ENCODE measurements at places on chromosomes 6 and 20.

DNA sequence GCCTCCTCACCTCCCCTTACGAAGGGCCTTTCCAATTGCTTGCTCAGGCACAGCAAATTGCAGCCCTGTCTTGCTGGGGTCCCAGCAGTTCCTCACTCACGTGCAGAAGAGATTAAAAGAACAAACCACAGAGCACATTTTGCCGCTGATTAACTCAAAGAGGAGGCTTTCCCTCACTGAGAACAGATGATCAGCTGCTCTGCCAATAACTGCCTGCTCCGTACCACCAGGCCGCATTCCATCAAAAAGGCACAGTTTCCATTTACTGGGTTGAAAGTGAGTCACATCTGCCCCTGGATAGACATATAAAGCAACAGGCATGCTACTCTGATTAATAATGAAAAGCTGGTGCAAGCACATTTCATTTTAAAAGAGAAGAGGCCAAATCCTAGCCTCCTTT is 446.8 kb downstream of the PTPRT start:
- no peak for ATAC-seq

GRCh38 chr20:62051546-62052255 is 14.0 kb downstream of the TAF4 start:
- ATAC-seq: no peak

GRCh38 chr6:43628393-43629103 is 516 bp downstream of the GTPBP2 start:
- no peak for ATAC-seq

GRCh38 chr6:35569011-35569461 is 56.3 kb upstream of the TULP1 start:
- ATAC-seq: peak; percentile 85

GRCh38 chr20:57998981-57999464 is 229.4 kb downstream of the ANKRD60 start:
- ATAC-seq: no peak

DNA sequence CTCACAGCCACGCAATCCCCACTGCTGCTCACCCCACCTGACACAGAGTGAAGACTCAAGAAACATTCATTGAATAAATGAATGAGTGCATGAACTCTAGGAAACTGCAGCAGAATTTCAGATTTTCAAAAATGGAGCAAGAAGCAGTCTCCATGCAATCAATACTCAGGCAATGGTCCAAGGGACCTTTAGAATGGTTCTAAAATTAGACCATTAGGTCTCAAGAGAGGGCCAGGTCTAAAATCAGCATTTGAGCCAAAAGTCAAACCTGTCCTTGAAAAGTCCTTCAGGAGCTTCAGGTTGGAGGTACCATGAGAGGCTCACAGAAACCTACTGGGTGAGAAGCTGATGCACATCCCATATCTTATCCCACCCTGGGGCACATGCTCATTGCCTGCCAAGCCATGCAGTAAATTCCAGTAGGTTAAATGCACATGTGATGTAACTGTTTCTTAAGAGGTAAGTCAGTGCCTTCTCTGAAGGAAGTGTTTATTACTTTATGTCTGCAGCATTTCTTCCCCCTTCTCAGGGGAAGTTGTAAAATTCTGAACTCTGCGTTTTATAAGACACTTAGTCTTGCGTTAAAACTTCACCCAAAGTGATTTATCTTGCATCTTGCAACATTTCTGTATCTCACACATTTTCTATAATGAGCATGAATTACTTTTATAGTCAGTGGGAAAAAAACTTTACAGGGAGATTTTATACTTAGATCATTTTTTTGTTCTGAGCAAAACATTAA is 126.6 kb downstream of the ADAT2 start:
- no peak for ATAC-seq

DNA sequence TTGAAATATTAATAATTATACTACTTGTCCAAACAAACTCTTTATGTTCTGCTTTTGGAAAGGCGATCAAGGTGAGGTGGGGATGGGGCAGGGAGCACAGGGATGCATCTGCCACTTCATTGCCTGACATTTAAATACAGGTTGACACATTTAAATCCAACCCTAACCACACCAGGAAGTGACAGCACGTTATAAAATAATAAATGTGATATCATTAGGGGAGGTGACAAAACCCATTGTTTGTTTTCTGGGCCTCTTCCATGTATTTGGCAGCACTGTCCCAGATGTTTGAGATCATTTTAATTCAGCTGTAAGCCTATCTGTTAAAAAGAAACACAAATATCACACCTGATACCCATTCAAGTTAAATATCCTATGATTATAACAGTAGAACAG is 342.4 kb upstream of the ARID1B start:
- no peak for ATAC-seq

DNA sequence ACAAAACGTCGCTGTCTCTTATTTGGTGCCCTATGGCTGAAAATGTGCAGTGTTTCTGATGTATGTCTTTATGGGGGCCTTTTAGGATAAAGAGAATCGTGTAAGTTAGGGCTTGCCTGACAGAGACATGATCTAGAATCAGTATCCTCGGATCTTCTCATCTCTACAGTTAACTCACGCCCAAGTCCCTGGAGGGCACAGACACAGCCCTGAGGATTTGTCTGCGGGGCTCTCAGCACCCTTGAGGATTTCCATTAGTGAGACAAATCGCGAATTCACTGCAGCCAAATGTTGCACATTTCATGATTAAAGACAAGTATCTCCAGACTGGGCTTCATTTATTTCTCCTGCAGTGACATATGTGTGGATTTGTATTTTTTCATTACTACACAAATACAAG is 552.7 kb downstream of the C6orf118 start:
- no peak for ATAC-seq

DNA sequence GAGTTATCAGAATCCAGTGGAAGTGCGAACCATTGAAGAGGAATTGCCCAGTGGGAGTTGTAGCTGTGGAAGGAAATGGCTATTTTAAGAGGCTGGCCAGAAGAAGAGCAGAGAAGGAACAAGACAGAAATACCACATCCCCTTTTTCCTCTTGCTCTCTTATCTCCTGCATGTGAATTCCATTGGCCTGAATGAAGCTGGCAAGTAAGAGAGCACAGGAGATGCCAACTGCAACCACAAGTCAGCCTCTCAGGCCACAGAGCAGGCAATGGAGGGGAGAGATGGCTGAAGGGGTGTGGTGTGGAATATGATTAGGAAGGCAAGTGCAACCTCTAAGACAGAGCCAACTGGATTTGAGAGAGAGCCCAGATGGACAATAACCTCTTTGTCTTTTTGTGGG is 362.7 kb upstream of the IMPG1 start:
- no peak for ATAC-seq

DNA sequence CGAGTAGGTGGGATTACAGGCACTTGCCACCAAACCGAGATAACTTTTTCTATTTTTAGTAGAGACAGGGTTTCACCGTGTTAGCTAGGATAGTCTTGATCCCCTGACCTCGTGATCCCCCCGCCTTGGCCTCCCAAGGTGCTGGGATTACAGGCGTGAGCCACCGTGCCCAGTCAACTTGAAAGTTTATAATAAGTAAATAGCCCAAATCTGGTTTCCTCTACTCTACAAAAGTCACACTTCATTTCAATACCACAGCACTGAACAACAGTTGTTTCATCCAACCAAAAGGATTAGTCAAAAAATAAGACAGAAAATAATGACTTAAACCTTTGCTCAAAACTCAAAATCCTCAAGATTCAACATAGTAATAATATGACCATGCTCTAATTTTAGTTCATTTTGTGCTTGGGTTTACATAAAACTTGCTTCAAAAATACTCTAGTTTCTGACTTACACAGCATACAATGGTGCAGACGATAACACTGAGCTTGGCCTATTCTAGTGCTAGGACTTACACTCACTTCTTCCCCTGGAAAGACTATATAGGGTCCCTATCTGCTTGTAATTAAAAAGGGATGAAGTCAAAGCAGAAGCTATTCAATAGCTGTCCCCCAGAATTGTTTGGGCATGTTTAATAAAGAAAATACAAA is 56.7 kb downstream of the NT5E start:
- ATAC-seq: no peak

- no peak for ATAC-seq
Observed at GRCh38 chr6:104855507-104855906, 4.2 kb downstream of the HACE1 start.

DNA sequence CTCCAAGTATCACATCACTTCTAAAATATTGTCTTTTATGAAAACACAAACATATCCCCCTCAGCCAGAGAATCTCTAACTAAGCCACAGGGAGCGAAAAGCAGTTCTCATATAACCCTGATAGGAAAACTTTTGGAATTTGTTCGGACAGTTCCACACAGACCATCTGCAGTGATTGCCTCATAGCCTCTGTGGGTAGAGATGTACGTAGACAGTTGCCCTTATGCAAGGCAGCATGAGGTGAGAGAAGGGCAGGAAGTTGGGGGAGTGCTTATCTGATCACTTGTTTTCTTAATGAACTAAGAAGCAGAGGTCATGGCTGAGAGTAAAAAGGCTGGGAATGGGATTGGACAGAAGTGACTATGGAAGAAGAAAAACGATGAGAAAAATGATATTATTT is 39.6 kb downstream of the SLC23A2 start:
- ATAC-seq: no peak

- no peak for ATAC-seq
Observed at GRCh38 chr6:154614641-154615040, 104.2 kb upstream of the CNKSR3 start.

GRCh38 chr6:100099189-100100074 is 105.4 kb upstream of the MCHR2 start:
- ATAC-seq: peak; percentile 79

DNA sequence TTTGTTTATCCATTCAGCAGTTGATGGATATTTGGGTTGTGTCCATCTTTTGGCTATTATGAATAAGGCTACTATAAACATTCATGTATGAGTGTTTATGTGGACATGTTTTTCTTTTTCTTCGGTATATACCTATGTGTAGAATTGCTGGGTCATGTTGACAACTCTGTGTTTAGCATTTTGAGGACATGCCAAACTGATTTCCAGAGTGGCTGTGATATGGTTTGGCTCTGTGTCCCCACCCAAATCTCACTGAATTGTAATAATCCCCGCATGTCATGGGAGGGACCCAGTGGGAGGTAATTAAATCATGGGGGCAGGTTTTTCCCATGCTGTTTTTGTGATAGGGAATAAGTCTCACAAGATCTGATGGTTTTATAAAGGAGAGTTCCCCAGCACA is 439.7 kb downstream of the UTRN start:
- no peak for ATAC-seq

DNA sequence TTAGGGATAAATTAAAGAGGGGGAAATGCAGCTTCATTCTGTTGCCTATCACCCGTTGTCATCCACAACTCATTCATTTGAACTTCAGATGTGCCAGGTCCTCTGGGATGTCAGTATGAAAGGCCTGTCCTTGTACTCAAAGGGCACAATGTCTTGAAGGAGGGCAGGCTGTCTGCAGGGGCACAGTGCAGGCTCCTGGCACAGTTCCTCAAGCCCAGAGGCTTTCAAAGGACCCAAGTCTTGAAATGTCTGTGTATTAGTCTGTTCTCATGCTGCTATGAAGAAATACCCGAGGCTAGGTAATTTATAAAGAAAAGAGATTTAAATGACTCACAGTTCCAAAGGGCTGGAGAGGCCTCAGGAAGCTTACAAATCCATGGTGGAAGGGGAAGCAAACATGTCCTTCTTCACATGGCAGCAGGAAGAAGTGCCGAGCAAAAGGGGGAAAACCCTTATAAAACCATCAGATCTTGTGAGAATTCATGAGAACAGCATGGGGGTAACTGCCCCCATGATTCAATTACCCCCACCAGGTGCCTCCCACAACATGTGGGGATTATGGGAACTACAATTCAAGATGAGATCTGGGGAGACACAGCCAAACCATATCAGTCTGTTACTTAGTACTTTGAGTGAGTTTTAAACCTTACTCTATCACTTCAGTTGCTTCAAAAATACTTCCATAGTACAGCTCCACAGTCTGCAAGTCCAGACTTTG is 9.4 kb downstream of the SNX9 start:
- ATAC-seq: no peak

DNA sequence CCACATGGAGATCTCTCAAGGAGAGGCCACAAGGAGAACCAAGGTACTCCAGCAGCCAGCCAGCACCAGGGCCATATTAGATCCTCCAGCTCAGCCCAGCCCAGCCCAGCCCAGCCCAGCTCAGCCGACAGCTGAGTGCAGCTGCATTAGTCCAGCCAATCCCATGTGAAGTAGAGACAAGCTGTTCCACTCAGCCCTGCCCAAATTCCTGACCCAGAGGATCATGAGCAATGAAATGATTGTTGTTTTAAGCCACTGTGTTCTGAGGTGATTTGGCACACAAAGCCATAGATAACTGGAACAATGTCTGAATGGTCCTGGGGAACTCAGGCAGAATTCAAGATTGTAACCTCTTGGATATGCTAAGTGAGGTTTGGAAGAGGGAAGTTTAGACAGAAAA is 59.5 kb upstream of the BMP2 start:
- no peak for ATAC-seq
